Activated CD4-positive, CD25-positive, alpha-beta regulatory T cell treated with anti-CD3 and anti-CD28 coated beads, Interleukin-2, amount 50 U/mL, for 16 hours (primary cell): ENCODE measurements at places on chromosomes 3 and 15.

DNA sequence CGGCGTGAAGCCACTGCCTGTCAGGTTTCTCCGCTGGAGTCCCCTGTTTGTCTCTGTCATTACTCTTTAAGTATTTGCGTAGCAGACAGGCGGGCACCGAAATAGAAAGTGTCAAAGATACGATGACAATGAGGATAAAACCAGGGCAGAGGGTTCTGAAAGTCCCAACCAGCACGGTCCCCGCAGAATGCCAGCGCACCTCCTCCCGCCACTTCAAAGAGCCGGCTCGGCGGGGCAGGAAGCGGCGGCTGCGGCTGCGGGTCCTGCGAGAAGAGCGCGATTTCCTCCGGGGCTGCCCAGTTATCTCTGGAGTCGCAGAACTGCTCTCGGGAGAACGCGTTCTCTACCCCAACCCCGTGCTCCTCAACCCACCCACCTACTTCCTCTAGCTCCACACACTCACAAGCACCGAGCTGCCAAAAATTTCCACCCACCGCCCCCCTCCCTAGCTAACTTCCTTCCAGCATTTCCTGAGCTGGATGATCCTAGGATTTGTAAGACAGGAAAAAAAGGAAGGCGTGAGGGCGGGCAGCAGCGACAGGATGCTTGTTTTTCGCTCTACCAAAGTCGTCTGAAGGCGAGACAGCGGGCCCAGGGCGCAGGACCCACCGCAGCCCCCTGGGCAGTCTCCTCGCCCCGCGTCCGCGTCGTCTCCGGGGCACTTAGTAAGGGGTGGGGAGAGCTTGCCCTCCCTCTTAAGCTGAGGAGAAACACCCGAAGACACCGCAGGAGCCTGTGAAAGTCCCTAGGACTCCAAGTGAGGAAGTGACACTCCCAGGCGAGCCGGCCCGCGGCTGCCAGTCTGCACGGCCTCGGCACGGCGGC is at the start of gene ARHGAP31:
ARHGAP31 (plus strand) TSS at position 513 of the 825 bp plus-strand sequence. CDS start 522 bp downstream, outside the sequence.
- DNase-seq = peak; percentile 67

GRCh38 chr3:155497930-155498647 is 204.6 kb upstream of the STRIT1 start:
- no peak for DNase-seq

DNA sequence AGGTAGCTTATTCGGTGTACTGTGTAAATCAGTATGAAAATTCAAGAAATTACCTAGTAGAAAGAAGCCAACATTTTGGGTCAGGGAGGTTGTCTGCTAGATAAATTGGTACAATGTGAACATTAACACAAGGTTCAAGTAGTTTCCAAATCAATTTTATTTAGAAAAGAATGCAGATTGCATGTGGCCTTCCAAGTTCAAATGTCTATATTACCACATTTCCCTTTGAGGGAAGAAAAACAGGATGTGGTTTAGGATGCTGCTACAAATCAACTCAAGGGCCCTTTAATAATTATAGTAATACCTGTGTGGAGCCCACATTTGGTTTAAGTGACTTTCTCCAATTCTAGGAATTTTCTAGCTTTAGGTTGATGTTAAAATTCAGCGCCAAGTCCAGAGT is 57.5 kb downstream of the CADPS start:
- no peak for DNase-seq

DNA sequence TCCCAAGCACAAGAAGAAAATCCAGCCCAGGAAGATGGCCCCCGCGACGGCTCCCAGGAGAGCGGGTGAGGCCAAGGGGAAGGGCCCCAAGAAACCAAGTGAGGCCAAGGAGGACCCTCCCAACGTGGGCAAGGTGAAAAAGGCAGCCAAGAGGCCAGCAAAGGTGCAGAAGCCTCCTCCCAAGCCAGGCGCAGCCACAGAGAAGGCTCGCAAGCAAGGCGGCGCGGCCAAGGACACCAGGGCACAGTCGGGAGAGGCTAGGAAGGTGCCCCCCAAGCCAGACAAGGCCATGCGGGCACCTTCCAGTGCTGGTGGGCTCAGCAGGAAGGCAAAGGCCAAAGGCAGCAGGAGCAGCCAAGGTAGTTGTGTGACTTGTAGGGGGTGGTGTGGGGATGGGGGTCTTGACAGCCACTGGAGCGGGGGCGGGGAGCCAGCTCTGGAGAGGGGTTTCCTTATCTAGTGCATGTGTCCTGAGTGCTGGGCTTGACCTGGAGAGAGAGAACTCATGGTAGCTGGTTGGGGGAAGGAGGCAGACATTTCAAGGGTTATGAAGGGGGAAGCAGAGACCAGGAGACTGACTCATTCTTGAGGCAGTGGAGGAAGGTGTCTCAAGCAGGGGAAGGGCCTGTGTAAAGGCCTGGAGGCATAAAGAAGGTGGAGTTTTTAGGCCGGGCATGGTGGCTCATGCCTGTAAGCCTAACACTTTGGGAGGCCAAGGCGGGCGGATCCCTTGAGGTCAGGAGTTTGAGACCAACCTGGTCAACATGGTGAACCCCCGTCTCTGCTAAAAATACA is 6.2 kb downstream of the H1-8 start:
- DNase-seq = no peak

DNA sequence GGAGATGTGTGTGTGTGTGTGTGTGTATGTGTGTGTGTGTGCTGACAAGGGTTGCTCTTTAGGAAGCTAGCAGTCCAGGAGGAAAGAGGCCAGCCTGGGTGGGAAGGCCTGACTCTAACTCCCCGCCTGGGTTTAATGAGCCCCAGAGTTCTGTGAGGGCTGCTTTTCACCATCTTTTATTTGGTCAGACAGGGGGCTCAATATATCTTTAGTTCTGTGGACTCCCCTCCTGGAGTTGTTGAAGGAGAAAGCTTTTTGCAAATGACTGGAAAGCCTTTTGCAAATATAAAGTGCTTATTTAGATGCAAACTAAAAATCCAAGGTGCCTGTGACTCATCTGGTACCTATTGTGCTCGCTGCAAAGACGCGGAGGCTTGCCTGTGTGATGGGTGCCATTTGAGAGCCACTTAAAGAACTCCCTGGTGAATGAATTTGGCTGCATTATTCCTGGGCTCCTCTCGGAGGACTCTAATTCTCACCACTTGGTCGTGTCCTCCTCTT is 24.5 kb downstream of the DRD3 start:
- no peak for DNase-seq
